Urinary bladder (tissue), 4 donors: ENCODE measurements at places on chromosomes 13 and 19. TPM values are rescaled to one million over a fixed set of nuclear protein-coding genes. Genes with fewer than 3 reads are reported as not detected.

DNA sequence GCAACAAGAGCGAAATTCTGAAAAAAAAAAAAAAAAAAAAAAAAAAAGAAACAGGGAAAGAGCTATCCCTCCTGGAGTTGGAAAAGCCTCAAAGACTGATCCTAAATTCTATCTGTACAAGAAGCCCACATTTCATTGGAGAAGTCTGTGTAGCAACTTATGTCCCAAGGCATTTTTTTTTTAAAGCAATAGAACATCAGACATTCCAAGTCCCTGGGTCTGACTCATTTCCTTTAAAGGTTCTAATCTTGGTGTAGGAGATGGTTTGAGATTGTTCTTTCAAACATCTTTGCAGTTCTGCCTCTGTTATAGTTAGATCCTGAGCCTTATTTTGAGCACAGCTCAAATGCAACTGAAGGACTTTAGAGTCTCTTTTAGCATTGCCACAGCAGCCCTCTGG, 706.5 kb upstream of the MIR17HG start:
- no peak for DNase-seq

The FUT1 gene
- polyA plus RNA-seq = 1.5 TPM

- DNase-seq = no peak
Measured at GRCh38 chr19:1725100-1726064, 27.9 kb upstream of the ONECUT3 start.

The DLL3 gene
- polyA plus RNA-seq = not detected

The SLC7A9 gene
- 0.28 TPM for polyA plus RNA-seq

The NLRP7 gene
- not detected for polyA plus RNA-seq

The ZNF324B gene
- 5.4 TPM for polyA plus RNA-seq

GRCh38 chr19:30666301-30666803, 294.2 kb downstream of the ZNF536 start:
- DNase-seq = no peak

The CYP2S1 gene
- 3.9 TPM for polyA plus RNA-seq

The SIGLECL1 gene
- polyA plus RNA-seq = not detected

GRCh38 chr13:32811297-32811800, 204.9 kb upstream of the KL start:
- DNase-seq = no peak

The ZNF8 gene
- polyA plus RNA-seq = 1.8 TPM

DNA sequence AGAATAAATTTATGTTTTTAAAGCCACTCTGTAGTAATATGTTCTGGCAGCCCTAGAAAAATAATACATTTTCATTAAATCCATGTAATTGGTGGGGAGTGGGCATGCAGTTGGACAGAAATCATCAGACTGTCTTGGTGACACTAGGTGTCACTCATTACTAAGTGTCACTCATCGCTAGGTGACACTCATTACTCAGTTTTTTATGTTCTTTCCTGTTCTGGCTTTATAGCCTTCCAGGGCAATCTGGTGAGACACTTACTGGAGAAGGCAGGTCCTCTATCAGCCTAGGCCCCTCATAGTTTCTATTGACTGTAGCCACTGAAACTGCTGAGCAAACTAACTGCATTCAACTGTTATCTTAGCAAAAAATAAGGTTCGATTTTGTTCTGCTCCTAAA, 542.1 kb downstream of the SLITRK1 start:
- DNase-seq = no peak

- no peak for DNase-seq
Measured at GRCh38 chr13:43428545-43429296, 358.1 kb downstream of the ENOX1 start.

The KRTDAP gene
- not detected for polyA plus RNA-seq

DNA sequence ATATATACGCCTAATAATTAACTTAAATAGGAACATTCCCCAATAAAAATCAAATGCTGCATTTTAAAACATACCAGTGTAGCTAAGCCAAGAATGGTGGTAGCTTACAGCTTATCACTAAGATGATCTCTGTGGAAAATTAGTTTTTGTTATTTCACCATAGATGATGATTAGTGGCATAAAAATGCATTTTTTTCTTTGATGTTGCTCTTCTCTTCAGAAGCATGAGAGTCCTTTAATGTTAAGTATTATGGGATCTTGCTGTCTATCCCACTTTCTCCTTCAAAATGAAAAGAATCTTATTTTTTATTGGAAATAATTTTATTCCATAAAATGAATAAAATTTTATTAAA, 731.0 kb downstream of the SLITRK1 start:
- no peak for DNase-seq

DNA sequence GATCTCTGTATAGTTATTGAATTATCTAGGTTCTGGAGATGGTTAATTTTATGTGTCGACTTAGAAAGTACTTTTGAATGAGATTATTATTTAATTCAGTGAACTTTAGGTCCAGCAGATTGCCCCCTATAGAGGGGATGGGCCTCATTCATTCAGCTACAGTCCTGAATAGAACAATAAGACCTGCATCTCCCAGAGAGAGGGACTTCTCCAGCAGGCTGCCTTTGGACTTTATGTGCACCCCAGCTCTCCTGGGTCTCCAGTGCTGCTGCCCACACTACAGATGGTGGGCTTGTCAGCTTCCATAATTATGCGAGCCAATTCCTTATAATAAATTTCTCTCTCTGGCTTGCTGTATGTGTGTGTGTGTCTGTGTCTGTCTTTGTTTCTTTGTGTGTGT, 39.3 kb upstream of the KL start:
- DNase-seq = no peak

GRCh38 chr13:46170687-46171086, 11.3 kb downstream of the LCP1 start:
- DNase-seq = no peak

DNA sequence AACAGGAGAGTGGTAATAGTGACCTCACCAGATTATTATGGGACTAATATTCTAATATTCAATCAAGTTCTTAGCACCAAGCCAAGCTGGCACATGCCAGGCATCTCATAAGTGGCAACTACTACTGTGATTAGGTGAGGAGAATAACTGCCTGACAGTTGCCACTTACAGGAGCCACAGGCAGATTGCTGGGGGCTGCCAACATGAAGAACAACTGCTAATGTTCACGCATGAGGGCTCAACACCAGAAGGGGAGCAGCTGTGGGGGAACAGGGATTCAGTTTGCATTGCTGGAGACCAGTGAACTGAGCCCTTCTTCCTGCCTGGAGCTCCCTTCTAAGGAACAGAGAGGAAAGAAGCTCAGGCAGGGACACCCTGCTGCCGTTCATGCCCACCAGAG, 504.5 kb downstream of the FOXO1 start:
- no peak for DNase-seq

The SYNGR4 gene
- not detected for polyA plus RNA-seq

The FAM83E gene
- 1.1 TPM for polyA plus RNA-seq

DNA sequence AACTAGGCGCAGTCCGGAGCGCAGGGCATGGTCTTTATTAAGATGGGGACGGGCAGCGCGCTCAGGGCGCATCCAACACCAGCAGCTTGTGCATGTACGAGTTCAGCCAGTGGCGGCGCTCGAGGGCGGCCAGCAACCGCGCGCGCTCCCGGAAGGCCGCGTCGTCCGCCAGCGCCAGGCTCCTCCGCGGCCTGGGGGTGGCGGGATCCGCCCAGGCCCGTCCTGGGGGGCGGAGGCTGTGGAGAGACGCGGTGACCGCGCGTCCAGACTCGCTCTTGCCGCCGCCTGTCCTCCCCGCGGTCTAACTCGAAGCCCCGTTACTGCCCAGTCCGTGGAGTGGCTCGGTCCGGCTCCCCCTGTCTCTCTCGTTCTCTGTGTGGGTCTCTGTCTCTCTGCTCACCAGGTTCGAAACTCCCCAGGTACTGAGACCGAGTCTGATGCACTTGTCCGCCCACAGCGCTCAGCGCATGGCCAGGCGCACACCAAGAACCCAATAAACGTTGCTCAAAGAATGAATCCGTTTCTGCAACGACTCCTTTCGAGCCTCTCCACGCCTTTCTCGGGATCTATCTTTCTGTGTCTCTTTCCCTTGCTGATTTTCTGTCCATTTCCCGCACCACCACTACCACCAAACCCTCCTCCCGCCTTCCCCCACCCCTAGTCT, 702 bp downstream of the PTH2 start:
- DNase-seq = no peak

- DNase-seq = no peak
Measured at GRCh38 chr13:27605099-27605498, 15.2 kb downstream of the LNX2 start.

DNA sequence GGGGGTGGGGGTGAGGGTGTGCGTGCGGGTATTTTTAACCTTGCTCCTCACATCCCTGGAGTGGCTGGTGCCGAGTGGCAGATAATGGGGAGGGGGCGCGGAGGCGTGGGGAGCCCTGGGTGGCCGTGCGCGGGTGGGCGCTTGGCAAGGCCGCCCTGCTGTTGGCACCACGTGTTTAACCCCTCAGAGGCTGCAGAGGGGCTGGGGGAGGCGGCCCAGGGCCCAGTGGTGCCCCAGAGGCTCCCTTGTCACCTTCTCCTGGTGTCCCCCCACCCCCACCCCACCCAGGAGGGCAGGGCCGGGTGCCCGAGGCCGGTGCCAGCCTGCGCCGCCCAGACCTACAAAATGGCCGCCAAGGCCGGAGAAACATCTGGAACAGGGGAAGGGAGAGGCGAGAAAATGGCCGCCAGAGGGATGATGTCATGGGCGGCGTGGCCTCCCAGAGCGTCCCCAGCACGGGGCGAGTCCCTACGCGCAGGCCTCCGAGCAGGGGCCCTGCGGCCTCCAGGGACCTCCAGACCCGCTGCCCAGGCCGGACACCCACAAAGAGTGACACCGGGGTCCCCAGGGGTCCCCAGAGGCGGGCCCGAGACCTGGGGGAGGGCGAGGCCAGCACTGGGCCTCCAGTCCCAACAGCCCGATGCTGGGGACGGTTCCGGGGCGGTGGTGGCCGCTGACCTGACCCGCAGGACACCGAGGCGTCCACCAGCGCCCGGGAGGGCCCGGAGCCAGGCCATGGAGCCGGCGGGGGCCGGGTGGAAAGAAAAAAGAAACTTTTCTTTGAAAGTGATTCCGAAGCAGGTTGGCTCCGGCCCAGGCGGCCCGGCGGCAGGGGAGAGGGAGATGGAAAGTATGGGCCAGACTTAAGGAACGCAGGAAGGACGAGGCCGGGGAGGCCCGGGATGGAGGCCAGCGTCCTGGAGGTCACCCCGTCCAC, 38.2 kb downstream of the NFIC start:
- no peak for DNase-seq

GRCh38 chr13:71306821-71307220, 560.2 kb downstream of the DACH1 start:
- DNase-seq = no peak

GRCh38 chr19:3778104-3778867, 6.3 kb upstream of the RAX2 start:
- no peak for DNase-seq

The PSG3 gene
- not detected for polyA plus RNA-seq

DNA sequence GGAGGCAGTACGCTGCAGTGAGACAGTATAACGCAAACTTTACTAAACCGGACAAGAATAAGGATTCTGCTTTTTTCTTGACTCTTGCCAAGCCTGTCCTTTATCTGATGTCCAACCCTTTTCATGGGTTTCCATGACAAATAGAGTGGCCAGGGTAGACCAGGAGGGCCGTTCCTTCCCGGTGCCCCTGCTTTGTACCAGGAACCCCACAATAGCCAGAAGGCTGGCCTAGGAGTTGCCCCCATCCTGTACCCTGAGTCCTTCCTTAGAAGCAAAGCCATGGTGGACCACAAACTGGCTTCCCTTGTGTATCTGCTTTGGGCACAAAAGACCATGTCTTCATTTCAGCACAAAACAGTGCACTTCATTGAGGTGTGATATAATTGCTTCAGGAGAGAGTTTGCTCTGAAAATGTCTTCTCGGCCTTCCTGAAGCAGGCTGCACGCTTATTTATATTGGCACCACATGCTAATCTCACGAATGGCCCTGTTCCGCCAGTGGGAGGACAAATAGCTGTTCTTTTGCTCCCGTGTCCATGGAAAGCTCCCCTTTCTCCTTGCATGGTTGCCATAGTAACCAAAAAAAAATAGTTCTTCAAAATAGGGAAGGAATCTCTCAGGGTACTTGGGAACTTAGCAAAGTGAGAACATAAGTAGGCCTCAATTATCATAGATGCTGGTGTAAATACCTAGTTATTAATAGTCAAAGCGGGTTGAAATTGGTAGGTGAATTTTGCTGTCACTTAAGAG, 222.1 kb downstream of the ZIC5 start:
- DNase-seq = no peak

The FCHO1 gene
- polyA plus RNA-seq = 1.7 TPM

The SPIB gene
- 0.20 TPM for polyA plus RNA-seq

The KLK2 gene
- not detected for polyA plus RNA-seq

DNA sequence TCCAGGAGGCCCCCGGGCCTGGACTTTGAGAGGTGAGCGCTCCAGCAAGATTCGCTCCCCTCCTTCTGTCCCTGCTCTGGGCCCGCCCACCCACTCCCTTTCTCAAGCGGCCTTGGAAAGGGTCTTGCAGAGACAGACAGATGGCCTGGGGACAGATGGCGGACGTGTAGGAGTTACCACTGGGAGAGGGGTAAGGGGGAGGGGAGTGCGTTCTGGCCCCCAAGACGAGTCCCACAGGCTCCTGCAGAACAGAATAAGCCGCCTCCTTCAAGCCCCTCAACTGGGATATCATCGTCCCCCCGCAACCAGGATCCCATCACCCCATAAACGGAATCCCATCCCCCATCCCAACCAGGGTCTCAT, 3.6 kb upstream of the TNFAIP8L1 start:
- DNase-seq = no peak

DNA sequence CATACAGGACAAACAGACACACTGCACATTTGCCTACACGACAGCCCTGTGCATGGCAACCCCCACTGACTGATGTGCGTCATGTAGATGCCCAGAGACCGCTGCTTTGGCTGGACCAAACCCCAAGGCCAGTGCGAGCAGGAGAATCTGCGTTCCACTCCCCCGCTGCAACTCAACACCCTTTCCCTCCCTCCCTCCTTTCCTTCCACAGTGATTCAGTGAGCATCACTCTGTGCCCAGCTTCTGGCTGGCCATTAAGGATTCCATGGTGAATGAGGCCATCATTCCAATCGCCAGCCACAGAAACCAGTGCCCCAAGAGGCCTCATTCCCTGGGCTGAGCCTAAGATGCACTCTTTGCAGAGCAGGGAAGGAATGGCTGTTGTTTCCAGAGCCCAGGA, 61.6 kb downstream of the GSX1 start:
- DNase-seq = no peak

GRCh38 chr13:71169180-71169579, 697.8 kb downstream of the DACH1 start:
- DNase-seq = no peak

- DNase-seq = no peak
Measured at GRCh38 chr19:5905114-5905778, 574 bp downstream of the VMAC start.

The MBD3L3 gene
- not detected for polyA plus RNA-seq

The ZNF677 gene
- polyA plus RNA-seq = 16.8 TPM

The CDADC1 gene
- polyA plus RNA-seq = 7.2 TPM

DNA sequence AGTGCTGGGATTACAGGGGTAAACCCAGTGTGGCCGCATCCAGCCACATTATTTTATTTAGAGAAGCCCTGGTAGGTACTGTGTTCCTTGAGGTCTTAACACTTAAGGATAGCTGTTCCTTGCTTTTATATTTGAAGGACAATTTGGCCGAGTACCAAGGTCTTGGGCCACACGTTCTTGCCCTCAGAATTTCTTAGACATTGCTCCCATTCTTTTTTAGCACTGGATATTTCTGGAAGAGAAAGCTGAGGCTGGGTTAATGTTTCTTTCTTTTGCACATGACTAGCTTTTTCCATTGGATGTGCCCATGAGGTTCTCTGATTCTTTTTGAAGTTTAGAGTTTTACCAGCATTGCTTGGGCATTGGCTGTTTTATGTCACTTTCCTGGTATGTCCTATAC, 5.5 kb upstream of the RNF113B start:
- DNase-seq = no peak

- no peak for DNase-seq
Measured at GRCh38 chr13:27355894-27356293, 68.5 kb upstream of the GTF3A start.
